ENCODE measurements at places on chromosomes 3 and 15. TPM values are rescaled to one million over a fixed set of nuclear protein-coding genes. Genes with fewer than 3 reads are reported as not detected.

DNA sequence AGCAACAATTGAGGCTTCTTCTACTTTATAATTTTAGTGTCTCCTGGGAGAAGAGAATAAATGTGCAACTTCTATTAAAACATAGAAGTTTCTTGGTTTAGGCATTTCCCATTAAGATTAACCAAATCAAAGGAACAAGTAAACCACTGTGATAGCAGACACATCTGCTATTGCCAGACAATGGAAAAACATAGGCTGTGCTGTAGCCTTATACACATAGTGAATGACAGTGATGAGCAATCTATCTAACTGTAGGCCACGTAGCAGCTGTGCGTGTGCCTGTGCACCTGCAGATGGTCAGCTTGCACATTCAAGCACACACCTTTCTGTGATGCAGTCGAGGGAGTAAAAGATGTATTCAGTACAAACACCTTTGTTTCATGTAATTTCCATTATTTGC lies 32.7 kb downstream of the GNB4 start:
- no peak for DNase-seq

DNA sequence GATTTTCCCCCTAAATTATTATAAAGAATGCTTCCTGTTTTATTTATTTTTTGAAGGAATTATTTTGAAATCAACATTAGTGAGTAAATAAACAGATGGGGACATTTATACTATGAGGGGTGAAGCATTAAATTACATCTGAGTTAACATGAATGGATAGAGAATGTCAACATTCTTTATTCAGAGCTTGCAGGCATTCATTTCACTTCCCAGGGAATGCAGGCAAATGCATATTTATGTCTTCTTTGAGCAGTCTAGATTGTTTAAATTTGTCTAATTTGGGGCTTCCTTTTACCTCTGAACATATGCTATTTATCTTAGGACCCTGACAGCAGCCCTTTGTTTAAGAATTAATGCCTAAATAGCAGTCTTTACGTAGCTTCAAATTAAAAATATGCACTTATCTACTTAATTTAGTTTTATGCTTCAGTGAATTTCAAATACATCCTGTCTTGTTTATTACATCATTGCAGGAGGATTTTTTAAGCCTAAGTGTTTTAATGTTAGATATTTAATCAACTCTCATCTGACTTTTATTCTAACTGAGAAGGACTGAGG lies 630.5 kb upstream of the LMCD1 start:
- DNase-seq = no peak

GRCh38 chr3:109851854-109852253 lies 514.5 kb upstream of the DPPA4 start:
- no peak for DNase-seq

DNA sequence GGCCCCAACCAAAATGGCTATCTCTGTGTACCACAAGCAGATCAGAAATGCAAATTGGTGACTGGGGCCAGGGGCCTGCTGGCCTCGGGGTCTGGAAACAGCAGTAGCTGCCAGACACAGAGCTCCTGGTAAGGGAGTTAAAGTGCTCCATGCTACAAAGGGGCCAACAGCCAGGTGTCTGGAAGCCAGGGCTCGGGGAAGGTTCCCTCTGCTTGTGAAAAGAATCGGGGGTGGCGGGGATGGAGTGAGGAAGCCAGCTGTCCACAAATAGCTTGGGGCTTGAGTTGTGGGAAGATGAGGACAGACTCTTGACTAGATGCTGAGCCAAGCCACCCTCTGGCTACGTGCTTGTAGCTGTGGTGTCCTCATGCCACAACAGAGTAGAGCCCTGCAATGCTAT lies 39.3 kb downstream of the CHRD start:
- DNase-seq = no peak

DNA sequence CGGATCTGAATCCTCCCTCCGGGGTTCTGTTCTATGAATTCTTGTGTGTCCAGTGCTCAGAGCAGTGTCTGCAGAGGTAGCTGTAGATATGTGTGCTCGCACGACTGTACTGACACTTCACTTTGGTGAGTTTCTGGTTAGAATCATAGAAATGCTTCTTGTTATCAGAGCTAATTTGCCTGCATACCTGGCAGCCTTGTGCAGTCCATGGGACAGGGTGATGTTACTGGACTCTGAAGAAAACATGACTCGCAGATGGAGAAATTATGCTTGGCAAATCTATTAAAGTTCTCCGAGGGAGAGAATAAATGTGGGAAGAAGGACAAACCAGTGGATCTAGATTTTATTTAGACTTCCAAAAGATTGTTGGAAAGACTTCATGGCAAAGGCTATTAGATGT lies 12.2 kb downstream of the CGNL1 start:
- no peak for DNase-seq

GRCh38 chr3:153897025-153897723 lies 224.0 kb upstream of the ARHGEF26 start:
- DNase-seq = no peak

DNA sequence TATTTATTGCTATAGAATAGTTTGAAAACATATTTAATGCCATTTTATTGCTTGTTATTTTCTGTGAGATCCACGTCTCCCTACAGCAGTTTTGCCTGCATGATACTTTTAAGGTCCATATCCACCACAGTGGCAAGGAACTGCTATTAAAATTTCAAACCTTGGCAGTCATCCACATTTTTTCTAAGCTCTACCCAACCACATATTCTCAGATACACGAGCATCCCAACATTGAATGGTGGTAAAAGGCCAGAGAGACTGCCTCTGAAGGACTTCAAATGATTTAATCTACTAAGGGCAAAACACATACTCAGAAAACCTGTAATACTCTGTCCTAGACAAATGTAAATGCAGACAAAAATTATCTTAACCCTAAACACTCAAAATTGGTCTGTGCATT lies 173.1 kb downstream of the ERC2 start:
- no peak for DNase-seq

DNA sequence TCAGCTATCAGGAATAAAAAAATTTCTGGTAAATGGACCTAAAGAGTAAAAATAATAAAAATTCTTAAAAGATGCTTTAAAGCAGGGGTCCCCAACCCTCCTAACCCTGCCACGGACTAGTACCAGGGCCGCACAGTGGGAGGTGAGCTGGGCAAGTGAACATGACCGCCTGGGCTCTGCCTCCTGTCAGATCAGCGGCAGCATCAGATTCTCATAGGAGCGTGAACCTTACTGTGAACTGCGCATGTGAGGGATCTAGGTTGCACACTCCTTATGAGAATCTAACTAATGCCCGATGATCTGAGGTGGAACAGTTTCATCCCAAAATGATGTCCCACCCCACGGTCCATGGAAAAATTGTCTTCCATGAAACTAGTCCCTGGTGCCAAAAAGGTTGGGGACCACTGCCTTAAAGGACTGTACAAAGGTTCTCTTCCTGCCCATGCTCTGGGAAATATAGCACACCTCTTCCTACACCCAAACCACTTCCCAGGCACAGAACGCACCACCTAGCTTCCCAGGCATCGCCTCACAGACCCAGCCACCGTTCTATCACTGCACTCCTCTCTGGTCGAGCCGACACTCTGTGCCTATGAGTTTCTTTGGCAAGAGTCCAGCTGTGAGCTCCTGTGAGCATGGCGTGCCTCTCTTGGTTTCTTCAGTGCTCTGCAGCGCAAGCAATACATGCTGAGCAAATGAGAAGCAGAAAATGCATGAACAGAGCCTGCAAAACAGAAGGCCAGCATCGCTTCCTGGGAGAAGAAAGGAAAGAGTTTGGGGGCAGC lies 104.9 kb downstream of the OCA2 start:
- DNase-seq = no peak

The EPHB1 gene
- total RNA-seq = 0.78 TPM

The CLRN1 gene
- total RNA-seq = not detected

- DNase-seq = no peak
Observed at GRCh38 chr3:13887495-13888300, 7.8 kb upstream of the WNT7A start.
